ENCODE measurements at places on chromosomes 7 and 10.
A peak's percentile ranks its signal among the peaks of the same experiment; 100 is the strongest.

GRCh38 chr10:69618746-69619145 is 11.3 kb upstream of the FAM241B start:
- H3K27ac ChIP-seq = no peak overlapping the region
- H3K36me3 ChIP-seq = peaks cover 4% of the 10 kb centered on the region
- peak; percentile 77 for DNase-seq
- H3K4me3 ChIP-seq = no peak overlapping the region
- H3K4me1 ChIP-seq = no peaks in the 10 kb centered on the region
- H3K27me3 ChIP-seq = peaks cover 60% of the 10 kb centered on the region

GRCh38 chr10:103618575-103619423 is 125.3 kb downstream of the NEURL1 start:
- DNase-seq = no peak
- H3K27ac ChIP-seq = no peak overlapping the region
- H3K4me3 ChIP-seq = no peak overlapping the region
- H3K4me1 ChIP-seq = no peaks in the 10 kb centered on the region

GRCh38 chr10:24971374-24971773 is 19.0 kb upstream of the PRTFDC1 start:
- H3K4me3 ChIP-seq = no peak overlapping the region
- H3K36me3 ChIP-seq = no peaks in the 10 kb centered on the region
- no peak overlapping the region for H3K27ac ChIP-seq
- H3K27me3 ChIP-seq = no peaks in the 10 kb centered on the region
- DNase-seq = no peak
- peaks cover 26% of the 10 kb centered on the region for H3K4me1 ChIP-seq

GRCh38 chr7:50857804-50858489 is 75.3 kb upstream of the GRB10 start:
- peaks cover 7% of the 10 kb centered on the region for H3K4me1 ChIP-seq
- H3K36me3 ChIP-seq = no peaks in the 10 kb centered on the region

DNA sequence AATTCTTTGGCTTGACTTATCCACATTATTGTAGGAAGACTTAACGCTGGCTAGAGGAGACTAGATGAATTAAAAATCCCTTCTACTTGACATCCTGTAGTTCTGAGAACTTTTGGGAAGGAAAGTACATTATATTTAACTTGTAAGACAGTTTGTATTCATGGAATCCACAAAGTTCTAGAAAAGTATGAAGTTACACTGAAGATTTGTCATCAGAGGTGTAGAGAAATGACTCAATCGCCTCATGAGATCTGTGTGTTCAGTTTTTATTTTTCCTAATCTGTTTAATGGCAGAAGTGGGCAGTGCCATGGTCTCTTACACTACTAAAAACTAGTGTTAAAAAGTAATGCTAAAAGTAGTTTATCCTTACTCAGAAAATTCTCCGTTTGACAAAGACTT is 89.1 kb upstream of the SMIM30 start:
- no peaks in the 10 kb centered on the region for H3K4me1 ChIP-seq
- H3K36me3 ChIP-seq = no peaks in the 10 kb centered on the region
- H3K27ac ChIP-seq = no peak overlapping the region
- DNase-seq = no peak
- no peak overlapping the region for H3K4me3 ChIP-seq
- no peaks in the 10 kb centered on the region for H3K27me3 ChIP-seq

DNA sequence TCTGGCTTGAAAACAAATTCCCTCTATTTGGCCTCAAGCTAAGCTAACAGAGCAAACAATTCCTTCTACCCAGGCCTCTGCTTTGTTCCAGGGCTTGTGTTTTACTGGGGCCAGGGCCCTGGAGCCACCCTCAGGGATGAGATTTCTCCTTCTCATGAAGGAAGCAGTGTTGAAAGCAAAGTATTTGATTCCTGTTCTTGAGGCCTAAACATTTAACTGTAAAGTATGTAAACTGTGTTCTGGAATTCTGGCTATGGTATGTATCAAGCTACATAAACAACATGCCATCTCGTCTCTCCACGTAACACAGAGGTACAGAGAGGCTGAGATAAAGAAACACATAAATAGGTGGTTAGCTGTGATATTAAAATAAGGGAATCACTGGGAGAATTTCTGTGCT is 81.8 kb downstream of the HERPUD2 start:
- no peak for DNase-seq
- no peak overlapping the region for H3K4me3 ChIP-seq
- no peaks in the 10 kb centered on the region for H3K27me3 ChIP-seq
- peaks cover 13% of the 10 kb centered on the region for H3K36me3 ChIP-seq
- no peak overlapping the region for H3K27ac ChIP-seq

GRCh38 chr7:40316176-40316575 is 181.4 kb downstream of the SUGCT start:
- DNase-seq = no peak
- H3K27me3 ChIP-seq = no peaks in the 10 kb centered on the region
- H3K27ac ChIP-seq = no peak overlapping the region
- H3K36me3 ChIP-seq = peaks cover 4% of the 10 kb centered on the region
- peaks cover 17% of the 10 kb centered on the region for H3K4me1 ChIP-seq

DNA sequence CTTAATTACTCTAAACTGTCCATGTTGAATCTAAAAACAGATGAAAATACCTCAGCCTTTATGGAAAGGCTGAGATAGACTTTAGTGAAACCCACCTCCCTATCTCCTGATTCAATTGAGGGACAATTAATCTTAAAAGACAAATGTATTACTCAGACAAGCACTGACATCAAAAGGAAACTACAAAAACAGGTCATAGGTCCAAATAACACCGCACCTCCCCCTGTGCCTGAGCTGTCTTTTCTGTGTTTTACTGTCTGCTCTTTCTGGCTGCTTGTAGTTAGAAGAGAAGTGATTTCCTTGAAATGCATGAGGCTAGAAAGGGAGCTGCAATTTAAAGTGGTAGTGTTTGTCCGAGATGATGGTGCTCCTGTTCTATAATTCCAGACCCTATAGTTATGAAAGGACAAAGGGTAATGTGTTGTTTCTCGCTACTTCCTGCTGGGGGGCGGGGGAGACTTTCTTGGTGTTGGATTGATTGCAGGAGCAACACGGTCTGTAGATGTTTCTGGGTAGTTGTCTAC is 16.0 kb downstream of the AKR1C8 start:
- H3K36me3 ChIP-seq = no peaks in the 10 kb centered on the region
- no peak overlapping the region for H3K4me3 ChIP-seq
- H3K27me3 ChIP-seq = peaks cover 3% of the 10 kb centered on the region
- DNase-seq = no peak

DNA sequence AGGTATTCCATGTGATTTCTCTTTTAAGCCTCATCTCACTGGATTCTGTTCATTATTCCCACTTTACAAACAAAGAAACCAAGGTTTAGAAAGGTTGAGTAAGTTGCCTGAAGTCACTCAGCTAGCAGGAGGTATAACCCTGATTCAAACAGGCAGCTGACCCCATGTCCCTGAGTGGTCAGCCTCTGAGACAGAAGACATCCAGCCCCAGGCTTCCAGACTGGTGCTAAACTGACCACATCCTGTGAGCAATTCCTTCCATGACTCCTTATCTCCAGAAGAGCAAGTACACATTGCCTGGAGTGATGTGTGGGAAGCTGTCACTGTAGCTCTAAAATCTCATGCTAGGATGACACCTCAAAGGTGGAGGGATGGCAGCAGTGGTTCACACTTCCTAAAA is 3.7 kb downstream of the PLPP4 start:
- H3K27ac ChIP-seq = peak overlapping the region; percentile 53
- peaks cover 2% of the 10 kb centered on the region for H3K27me3 ChIP-seq
- H3K4me1 ChIP-seq = peaks cover 40% of the 10 kb centered on the region
- no peak for DNase-seq
- no peak overlapping the region for H3K4me3 ChIP-seq

DNA sequence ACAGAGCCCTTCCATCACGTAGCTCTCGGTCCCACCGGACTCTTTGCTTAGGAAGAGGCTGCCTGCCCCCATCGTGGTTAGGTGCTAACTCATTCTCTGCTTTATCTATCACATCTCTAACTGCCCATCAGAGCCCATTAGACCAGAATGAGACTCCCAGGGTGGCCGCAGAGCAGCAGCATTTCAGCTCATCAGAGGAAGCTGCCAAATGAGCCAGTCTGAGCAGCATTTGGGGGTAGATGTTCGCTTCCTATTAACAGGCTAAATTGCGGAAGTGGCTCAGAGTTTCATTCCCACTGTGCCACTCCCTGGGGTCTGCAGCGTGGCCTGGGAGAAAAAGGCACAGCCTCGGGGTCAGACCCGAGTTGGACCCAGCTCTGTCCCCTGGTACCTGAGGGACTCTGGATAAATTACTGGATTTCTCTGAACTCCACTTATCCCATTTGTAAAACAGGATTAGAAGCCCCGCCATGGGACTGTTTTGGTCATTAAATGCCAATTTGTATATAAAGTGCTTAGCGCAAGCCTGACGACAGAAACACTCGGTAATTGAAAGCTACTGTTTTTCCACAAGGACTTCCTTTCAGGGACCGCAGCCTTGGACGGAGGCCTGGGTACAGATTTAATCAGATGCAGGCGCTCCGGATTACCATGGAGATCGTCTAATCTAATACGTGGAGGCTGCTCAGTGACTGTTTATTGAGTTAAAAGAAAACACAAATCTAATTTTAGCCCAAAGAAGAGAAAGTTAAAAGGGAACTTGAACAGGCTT is 73.8 kb upstream of the PRLHR start:
- no peaks in the 10 kb centered on the region for H3K27me3 ChIP-seq
- H3K4me3 ChIP-seq = no peak overlapping the region

DNA sequence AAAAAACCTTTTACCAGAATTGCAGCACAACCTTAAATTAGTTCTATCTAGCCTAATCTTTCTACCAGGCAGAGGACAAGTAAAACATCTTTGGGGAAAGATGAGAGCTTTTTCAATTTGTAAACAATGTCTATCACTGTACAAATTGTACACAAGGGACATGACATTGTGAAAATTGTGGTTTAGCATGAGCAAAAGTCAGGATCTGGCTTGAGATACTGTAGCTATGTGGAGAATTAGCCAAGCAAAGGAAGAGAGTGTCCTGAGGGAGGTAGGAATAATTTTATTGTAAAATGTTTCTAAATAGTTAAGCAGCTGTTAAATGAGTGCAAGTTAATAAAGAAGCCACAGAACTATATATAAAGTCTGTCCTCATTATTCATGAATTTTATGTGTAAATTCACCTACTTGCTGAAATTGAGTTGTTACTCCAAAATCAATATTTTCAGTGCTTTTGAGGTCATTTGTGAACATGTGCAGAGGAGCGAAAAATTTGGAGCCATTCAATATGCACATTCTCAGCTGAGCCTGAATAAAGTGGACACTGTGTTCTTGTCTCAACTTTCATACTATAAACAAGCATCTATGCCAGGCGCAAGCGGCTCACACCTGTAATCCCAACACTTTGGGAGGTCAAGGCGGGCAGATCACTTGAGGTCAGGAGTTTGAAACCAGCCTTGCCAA is 42.8 kb upstream of the POM121L12 start:
- H3K27ac ChIP-seq = no peak overlapping the region
- DNase-seq = no peak
- H3K36me3 ChIP-seq = no peaks in the 10 kb centered on the region
- no peak overlapping the region for H3K4me3 ChIP-seq

DNA sequence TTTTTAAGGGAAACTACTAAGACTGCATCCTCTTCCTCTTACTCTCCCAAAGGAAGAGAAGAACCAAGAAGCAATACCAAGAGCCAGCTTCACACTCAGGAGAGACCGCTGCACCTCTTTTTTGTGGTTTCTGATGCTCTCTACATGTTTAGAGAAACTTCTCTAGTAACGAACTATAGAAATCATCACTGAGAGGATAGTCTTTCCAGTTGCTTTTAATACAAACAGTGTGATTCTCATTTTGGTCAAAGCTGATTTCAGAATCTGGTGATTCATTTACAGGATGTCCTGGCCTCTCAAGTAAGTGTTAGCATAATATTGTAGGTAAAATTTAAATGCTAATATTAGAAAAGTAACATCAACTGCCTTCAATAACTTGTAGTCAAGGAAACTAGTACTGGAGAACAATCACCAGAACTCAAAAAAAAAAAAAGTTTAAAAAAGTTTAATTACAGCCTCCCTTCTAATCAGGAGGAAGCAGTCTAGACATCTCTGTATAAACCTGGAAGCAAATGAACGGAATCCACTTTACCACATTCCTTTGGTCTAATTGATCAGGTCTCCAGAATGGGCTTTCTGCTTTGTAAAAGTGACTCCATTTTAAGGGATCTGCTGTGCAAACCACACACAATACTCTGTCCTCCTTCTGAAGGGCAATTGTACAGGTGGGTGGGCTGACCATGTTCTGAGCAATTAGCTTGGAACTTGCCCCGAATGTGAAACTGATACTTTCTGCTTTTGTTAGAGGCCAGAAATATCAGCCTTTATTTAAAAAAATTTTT is 3.0 kb downstream of the LAMB1 start:
- H3K36me3 ChIP-seq = peaks cover 45% of the 10 kb centered on the region
- H3K27me3 ChIP-seq = no peaks in the 10 kb centered on the region
- peaks cover 83% of the 10 kb centered on the region for H3K4me1 ChIP-seq
- DNase-seq = no peak

- H3K36me3 ChIP-seq = no peaks in the 10 kb centered on the region
These were observed 219.0 kb downstream of the TRIL start for GRCh38 chr7:28739128-28739527.

GRCh38 chr7:44565097-44565794 is 8.5 kb downstream of the DDX56 start:
- H3K27me3 ChIP-seq = no peaks in the 10 kb centered on the region
- H3K27ac ChIP-seq = no peak overlapping the region
- no peak overlapping the region for H3K4me3 ChIP-seq

DNA sequence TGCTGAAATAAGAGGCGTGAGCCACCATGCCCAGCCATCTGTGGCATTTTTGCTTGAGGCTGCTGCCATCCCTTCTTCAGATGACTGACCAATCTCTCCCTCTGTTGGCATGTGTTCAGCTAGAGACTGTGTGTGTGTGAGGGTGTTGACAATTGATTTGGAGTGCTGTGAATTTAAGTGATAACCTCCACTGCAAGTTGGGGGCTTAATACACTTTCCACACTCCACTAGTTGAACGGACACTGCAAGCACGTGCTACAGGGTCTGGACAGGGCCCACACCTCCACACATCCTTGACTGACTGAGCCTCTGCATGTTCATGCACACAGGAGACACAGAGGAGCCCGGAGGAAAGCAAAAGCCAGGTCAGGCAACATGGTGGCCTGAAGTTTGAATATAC is 51.3 kb downstream of the BRAF start:
- no peak overlapping the region for H3K4me3 ChIP-seq
- H3K27ac ChIP-seq = no peak overlapping the region
- no peak for DNase-seq
- H3K27me3 ChIP-seq = no peaks in the 10 kb centered on the region
- H3K4me1 ChIP-seq = peaks cover 25% of the 10 kb centered on the region

DNA sequence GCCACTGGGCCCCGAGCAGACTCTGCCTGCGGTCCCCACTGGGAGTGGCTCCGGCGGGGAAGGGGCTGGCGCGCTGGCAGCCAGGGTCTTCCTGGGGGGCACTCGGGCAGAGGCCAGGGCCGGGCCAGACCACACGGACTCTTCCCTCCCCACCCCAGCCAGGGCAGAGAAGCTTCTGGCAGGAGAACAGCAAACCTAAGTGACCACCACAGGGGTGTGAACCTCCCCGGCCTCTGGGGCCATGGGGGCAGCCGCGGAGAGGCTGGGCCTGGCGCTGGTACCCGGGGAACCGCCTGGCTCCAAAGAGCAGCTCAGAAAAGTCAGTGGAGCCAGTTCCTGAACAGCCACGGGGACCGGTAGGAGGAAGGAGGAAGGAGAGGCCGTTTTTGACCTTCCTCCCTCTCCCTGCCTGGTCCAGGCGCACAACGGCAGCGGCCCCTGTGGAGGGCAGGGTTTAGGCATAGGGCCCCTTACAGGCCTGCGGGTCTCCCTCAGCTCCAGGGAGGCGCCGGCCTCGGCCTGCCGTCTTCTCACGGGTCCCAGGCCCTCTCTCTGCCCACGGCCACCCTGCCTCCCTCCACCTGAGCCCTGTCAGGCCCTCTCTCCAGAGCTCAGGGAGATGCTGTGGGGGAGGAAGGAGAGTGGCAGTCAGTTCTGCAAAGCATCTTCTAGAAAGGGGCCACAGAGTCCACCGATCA is 51.8 kb downstream of the TMEM209 start:
- DNase-seq = peak; percentile 83
- H3K4me1 ChIP-seq = peaks cover 4% of the 10 kb centered on the region
- no peaks in the 10 kb centered on the region for H3K27me3 ChIP-seq
- no peak overlapping the region for H3K27ac ChIP-seq
- H3K4me3 ChIP-seq = no peak overlapping the region

Data from osteocyte (in vitro differentiated cells).